Activated CD8-positive, alpha-beta memory T cell treated with anti-CD3 and anti-CD28 coated beads for 4 hours (primary cell): ENCODE measurements at places on chromosomes 1 and 21.

DNA sequence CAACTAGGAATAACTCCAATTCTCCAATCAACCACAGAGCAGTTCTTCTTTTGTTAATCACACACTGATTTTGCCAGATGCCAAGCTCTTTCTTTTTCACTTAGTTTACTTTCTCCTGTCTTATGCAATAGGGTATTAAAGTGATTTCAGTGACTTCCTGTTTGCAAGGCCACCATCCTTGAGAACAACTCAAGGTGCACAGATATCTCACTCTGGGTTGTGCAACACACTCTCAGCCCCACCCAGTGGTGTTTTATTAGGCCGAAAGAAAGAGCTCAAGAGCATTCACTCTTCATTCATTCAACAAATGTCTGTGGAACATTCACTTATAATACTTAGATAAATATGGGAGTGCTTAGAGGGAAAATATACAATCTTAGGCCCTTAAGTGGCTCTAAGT is 352.5 kb downstream of the ZNF326 start:
- no peak for DNase-seq

DNA sequence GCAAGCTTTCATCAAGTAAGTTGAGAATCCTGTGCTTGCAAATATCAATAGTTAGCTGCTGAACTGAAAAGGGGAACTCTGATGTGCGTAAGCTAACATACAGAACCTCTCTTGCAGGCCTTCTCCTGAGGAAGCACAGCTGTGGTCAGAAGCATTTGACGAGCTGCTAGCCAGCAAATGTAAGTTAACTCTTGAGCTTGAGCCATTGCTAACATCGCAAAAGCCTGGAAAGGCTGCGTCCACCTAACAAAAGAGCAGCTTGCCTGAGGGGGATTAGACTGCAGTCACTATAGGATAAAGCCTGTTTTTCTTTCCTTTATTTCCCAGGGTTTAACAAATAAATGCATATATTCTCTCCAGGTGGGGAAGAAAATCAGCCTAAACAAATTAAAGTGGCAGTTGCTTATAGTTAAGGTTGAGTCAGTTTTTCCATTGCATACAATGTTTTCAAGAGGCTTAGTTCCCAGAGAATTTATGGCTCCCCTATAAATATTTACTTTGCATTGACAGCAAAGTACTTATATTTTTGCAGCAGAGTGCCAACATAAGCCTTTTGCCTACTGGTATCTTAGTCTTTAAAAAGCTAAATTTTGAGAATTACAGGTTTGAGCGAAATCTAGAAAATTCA is 1.5 kb downstream of the RGS2 start:
- no peak for DNase-seq

GRCh38 chr1:192545896-192546521 is 29.6 kb upstream of the RGS1 start:
- no peak for DNase-seq

DNA sequence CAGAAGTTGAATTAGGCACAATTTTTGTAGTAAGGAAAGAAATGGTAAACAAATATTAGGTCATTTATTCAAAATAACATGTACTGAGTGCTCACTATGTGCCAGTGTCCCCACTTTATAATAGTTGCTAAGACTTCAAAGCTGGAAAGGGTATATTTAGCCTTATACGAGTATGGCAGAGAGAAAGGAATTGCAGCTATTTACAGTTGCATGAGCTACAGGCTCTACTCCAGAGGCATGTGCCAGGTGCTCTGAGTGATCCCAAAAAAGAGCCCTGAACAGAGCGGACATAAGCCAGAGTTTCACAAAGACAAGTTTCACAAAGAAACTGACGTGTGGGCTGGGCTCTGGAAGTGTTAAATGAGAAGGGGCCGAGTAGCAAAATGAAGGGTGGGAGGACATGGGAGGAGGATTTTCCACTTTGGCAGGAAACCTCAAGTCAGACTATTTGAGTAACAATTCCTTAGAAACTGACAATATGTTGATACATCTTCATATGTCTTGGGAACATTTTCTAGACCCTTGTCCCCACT is 40.9 kb downstream of the FASLG start:
- DNase-seq: no peak

GRCh38 chr1:14976256-14976655 is 177.3 kb upstream of the TMEM51 start:
- DNase-seq: no peak

DNA sequence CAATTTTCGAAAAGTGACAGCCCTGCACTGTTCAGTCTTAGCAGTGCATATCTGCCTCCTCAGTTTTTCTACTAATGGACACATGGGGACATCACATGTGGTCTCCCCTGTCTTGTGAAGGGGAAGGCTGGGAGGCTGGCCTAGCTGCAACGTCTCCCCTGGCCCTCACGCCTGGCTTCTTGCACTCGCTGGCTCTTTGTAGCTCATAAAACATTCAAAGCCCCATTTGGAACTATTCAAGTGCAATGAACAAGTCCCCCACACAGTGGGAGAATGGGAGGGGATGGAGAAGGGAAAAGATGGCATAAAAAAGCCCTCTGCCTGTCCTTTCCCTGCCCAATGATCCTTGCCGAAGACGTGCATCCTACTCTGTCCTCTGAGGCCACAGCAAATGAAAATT is 73.6 kb downstream of the PGBD5 start:
- DNase-seq: no peak

- DNase-seq: no peak
Measured at GRCh38 chr1:77876884-77877283, 11.5 kb upstream of the NEXN start.
